ENCODE measurements at places on chromosomes 7 and 10.

- DNase-seq: no peak
Measured at GRCh38 chr7:93884541-93884940, 6.0 kb downstream of the TFPI2 start.

GRCh38 chr10:64394744-64395143, 873.5 kb downstream of the REEP3 start:
- DNase-seq: no peak

- DNase-seq: no peak
Measured at GRCh38 chr10:124693801-124694416, 50.3 kb downstream of the FAM53B start.

GRCh38 chr10:19979628-19980027, 163.4 kb downstream of the PLXDC2 start:
- no peak for DNase-seq

Data from HT1080 (cell line).